ENCODE measurements at places on chromosomes 7 and 10. TPM values are rescaled to one million over a fixed set of nuclear protein-coding genes. Genes with fewer than 3 reads are reported as not detected.

The MYL10 gene
- total RNA-seq: not detected

The OR2F2 gene
- not detected for total RNA-seq

The SSC4D gene
- total RNA-seq: 1.2 TPM

The TMEM236 gene
- total RNA-seq: under 0.01 TPM

The MKX gene
- total RNA-seq: 0.49 TPM

The CLEC5A gene
- total RNA-seq: not detected

The STK17A gene
- total RNA-seq: 13.0 TPM

The ADCYAP1R1 gene
- 62.0 TPM for total RNA-seq

The MKI67 gene
- 4.2 TPM for total RNA-seq

The C10orf105 gene
- 0.25 TPM for total RNA-seq

The PRKCQ gene
- total RNA-seq: 2.2 TPM

The FAM24B gene
- 3.7 TPM for total RNA-seq

The OR6V1 gene
- not detected for total RNA-seq

The ATOH7 gene
- 0.49 TPM for total RNA-seq

The PRLHR gene
- 2.0 TPM for total RNA-seq

The SCART1 gene
- total RNA-seq: 0.49 TPM

The TM9SF3 gene
- 94.4 TPM for total RNA-seq

The PTEN gene
- total RNA-seq: 147 TPM

The LRRD1 gene
- total RNA-seq: 0.74 TPM

The WEE2 gene
- total RNA-seq: 0.49 TPM

The ZNF467 gene
- 1.2 TPM for total RNA-seq

The KLF14 gene
- total RNA-seq: not detected

The CALHM1 gene
- not detected for total RNA-seq

The EFCAB10 gene
- 2.7 TPM for total RNA-seq

The TRPV6 gene
- total RNA-seq: under 0.01 TPM

The NFE2L3 gene
- 13.3 TPM for total RNA-seq

The MEST gene
- total RNA-seq: 68.1 TPM

The GIMAP6 gene
- 2.7 TPM for total RNA-seq

The CRTAC1 gene
- total RNA-seq: 6.6 TPM

The CBX3 gene
- 166 TPM for total RNA-seq

Data from temporal lobe (tissue), 4 donors.